ENCODE measurements at places on chromosomes 12 and 14.

DNA sequence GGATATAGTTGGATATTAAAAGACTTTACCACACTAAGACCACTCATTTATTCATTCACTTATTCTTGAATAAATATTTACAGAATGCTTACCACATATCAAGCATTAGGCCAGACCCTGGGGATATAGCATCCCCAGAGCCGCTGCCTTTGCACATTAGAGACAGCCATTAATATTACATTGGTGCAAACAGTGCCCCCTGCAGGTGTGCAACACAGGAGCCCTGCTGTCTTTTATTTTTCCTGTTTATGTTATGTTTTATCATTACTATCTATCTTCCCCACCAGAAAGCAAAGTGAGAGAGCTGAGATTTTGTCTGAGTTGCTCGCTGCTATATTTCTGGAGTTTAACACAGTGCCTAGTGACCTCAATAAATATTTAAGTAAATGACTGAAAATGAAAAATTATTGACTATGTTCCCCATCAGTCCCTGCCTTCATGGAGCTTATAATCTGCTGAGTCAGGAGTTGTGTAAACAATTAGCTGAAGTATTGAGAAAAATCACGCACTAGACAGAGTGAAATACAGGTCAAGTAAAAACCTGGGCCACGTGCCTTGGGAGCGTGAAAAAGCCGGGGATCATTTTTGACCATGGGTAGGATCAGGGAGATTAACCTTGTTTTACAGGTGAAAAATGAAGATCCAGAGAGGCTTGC is 301.6 kb downstream of the PCNX1 start:
- DNase-seq = no peak

DNA sequence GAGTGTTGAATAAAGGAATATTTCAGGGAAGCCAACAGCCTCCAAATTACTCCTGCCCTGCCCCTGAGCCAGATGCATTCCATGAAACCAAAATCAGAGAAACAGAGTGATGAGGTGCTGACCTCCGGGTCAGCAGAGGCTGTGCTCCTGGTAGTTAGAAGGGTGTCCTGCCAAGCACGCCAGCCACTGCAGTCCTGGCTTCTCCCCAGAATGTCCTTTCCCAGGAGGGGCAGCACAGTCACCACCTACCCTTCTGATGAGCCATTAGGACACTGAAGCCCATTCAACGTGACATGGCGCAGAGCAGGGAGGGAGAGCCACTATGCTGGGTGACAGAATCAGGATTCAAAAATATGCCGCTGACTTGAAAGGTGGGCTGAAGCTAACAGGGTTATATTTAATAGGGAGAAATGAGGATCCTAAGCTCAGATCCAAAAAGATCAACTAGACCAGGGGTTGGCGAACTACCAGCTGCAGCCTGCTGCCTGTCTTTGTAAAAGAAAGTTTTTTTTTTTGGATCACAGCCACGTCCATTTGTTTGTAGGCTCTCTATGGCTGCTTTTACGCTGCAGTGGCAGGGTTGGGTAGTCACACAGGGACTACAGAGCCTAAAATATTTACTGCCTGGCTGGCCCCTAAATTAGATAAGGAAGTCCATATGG is 34.5 kb upstream of the PLEK2 start:
- no peak for DNase-seq

- no peak for DNase-seq
Measured at GRCh38 chr12:718756-719102, 33.6 kb upstream of the WNK1 start.

GRCh38 chr12:49021292-49021915 is 2.8 kb upstream of the PRKAG1 start:
- no peak for DNase-seq

DNA sequence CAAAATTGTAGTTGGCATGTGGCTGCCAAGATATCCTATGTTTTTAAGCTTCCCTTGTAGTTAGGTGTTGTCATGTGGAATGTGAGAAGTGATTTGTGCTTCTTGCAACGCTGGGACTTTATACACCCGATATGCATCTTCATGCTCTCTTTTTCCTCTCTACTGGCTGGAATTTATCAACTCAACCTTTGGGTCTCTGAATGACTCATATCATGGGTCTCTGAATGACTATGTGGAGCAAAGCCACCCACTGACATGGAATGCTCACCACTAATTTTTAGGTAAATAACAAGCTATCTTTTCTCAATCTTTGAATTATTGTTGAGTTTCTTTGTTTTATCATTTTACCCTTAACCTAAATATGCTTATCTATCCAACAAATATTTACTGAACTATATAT is 144.6 kb downstream of the ATP23 start:
- no peak for DNase-seq

DNA sequence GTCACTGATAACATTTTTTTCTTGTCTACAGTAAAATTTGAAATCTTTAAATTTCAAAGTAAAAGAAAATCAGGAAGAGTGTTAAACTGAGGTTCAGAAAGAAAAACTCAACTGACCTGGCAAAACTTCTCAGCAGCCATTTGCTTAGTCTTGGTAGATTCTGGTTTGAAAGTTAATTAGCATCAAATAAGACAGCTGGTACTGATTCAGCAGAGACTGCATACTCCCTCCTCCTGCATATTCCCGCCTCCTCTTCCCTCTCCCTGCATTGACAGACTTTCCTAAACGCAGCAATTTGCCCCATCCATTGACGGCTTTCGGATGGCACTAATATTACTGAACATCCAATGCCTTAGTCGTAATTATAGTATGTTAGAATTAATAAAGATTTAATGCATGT is 520.8 kb downstream of the FLRT2 start:
- no peak for DNase-seq

- no peak for DNase-seq
Measured at GRCh38 chr14:73168274-73168673, 32.0 kb downstream of the PSEN1 start.

GRCh38 chr12:90261283-90261682 is 552.6 kb upstream of the ATP2B1 start:
- no peak for DNase-seq

DNA sequence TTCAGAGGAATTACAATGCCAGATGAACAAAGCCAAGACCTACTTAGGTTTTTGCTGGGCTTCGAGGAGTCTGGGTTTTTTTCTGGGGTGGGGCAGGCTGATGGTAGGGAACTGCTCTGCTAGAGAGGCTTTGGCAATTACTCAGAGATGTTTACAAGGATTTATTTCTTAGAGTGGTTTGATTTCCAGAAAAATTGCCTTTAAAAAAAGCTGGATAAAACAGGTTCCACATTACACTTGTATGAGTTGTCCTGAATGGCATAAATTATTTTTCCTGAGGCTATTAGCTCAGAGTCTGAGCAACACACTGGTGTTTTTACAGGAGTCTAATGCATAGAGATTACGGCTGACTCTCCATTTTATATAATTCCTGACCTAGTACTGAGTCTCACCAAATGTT is 118.5 kb upstream of the FRMD6 start:
- DNase-seq = no peak

- DNase-seq = no peak
Measured at GRCh38 chr12:110704750-110705149, 15.8 kb upstream of the HVCN1 start.

GRCh38 chr14:93707475-93707874 is 80.8 kb downstream of the PRIMA1 start:
- no peak for DNase-seq

- no peak for DNase-seq
Measured at GRCh38 chr14:65321370-65321875, 91.1 kb upstream of the FUT8 start.

- DNase-seq = no peak
Measured at GRCh38 chr14:64928239-64929013, 14.1 kb downstream of the GPX2 start.

DNA sequence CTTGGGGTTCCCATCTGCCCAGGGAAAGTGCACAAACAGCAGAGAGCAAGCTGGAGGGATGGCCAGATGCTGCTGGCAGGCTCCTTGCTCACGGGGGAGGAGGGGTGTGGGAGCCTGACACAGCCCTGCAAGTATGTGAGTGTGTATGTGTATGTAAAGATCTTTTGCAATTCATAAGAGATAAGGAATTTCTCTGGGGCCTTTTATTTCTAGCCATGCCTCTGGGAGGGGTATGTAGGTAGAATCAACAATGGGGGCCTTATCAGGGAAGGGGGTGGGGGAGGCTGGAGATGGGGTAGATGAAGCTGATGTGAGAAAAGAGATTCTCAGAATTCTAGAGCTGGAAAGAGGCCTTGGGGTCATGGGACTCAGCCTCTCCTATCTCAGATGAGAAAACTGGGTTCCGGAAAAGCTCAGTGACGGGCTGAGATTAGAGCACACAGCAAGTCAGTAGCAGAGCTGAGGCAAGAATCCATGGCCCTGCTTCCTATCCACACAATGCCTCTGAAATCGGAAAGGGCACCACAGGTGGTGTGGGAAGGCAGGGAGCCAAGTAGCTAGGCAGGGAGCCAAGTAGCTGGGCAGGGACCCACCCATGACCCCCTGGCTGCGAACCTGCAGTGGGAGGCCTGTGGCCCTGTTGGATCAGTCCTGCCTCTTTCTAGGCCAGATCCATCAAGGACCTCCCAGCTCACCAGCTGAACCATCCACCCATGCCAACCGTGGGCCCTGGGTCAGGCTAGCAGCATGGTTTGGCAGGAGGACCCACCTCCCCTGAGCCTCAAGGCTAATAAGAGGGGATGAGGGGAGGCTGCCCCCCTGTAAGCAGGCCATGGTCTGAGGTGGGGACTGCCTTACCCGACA is 54.7 kb downstream of the PLEKHG3 start:
- no peak for DNase-seq

DNA sequence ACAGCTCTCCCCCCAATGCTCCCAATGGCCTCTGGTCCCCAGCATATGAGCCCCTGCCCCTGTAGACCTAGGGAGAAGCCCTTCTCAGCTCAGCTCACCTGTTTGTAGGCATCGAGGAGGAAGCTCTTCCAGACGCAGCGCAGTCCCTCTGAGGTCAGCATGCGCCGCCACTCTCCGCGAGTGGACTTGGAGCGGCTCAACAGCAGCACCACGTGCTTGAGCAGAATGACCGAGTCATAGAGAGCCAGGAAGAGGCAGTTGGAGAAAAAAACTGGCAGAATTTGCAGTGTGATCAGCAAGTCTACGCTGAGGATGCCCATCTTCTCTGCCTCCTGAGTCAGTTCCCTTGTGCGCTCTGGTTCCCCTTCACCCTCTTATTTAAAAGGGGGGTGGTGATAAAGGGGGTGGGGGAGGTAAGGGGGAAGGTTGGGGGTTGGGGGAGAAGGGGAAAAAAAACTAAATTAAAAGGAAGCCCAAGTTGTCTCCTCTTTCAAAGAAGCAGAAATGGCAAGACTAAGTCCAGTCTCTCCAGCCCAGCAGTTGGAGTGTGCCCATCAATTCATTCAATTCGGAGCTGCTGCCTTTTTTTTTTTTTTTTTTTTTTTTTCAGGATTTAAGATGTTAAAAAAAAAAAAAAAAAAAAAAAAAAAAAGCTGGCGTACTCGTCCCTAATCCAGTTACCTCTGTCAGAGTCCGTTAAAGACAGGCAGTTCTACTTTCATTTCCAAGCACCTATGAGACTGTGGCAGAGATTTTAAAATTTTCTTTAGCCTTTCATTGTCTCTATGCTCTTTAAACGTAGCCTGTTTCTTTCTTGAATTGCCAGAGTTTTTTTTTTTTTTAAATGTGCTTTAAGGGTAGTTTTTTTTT is at the start of gene DIO2:
Gene DIO2, minus strand, starts transcription at position 352 of the 870 bp plus-strand sequence. Its CDS starts 32 bp downstream, at position 320.
- DNase-seq = no peak

GRCh38 chr14:101908795-101909194 is 55.6 kb upstream of the DYNC1H1 start:
- DNase-seq = no peak

DNA sequence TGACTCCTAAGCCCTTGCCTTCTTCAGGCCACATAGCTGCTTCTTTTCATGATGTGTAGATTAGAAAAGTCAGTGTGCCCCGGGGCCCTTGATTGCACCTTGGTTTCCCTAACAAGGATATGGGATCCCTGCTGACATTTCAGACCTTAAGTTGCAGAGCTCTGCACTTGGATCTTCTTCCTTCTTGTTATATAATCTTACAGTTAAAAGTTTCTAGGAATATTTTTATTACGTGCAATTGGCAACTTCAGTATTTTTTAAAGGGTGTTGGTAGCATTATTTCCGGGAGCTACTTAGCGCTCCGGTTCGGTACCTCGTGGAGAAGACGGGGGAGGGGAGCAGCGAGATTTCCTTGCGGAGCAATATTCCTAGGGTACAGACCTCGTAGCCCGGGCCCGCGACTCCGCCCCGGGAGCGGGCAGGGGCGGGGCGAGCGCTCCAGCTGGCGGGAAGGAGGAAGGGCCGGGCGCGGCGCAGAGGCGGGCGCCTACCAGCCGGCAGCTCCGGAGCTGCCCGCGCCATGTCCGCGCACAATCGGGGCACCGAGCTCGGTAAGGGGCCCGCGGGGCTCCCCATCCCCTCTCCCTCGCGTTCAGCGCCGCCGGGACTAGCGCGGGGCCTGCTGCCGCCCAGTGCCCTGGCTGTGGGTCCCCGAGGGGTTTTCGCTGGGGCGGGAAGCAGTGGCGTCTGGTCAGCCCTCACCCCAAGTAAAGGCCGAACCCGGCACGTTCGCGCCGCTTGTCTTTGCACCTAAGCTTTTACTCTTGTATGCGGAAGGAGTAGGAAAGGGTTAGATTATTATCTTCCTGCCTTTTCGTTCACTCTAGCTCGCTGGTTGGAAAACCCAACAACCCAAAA is at the start of gene DERA:
Gene DERA, plus strand, starts transcription at position 469 of the 858 bp plus-strand sequence. Its CDS starts 52 bp downstream, at position 521.
- peak; percentile 51 for DNase-seq

DNA sequence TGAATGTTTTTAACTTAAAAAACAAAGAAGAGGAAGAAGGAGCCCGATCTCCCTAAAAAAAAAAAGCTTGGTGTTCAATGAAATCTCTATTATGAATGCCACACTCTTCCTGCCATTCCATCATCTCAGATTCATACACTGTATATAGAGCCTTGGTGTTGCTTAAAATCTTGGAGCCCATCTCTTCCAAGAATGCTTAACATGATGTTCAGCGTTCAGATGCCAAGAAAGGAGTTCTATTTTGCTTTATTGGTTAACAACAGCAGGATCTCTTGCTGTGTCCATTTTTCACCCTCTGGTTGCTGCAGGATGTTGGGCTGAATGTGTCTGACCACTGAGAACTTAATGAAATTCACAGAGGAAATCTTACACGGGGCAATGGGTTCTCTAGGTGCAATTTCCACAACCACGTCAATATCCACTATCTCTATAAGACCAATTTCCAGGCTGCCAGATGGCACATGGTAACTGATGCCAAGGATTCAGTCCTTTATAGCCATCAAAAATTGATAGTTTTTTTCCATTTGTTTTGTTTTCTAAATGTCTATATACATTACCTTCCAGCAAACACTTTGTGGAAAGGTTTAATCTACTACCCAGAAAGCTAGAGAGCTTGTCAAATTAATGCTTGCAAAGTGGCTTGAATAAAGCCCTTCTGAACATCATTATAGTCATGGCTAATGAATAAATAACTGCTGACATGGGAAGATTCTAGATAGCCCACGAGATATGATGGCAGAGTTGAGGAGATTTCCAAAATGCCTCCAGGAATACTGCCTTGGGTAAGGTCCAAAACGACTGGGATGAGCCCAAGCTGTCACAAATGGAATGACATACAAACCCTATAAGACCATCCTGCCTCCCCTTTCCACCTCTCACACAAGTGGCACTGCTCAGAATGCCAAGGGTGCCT is 26.5 kb downstream of the RERG start:
- no peak for DNase-seq

- no peak for DNase-seq
Measured at GRCh38 chr12:121845701-121846100, 13.0 kb downstream of the HPD start.

GRCh38 chr12:19316425-19316824 is 122.9 kb upstream of the AEBP2 start:
- peak; percentile 16 for DNase-seq

All from kidney capillary endothelial cell (primary cell).